NCI-H460 (cell line): ENCODE measurements at places on chromosomes 13 and 19. TPM values are rescaled to one million over a fixed set of nuclear protein-coding genes. Genes with fewer than 3 reads are reported as not detected.

The CGB5 gene
- total RNA-seq: not detected in 2 replicates

The RNF113B gene
- total RNA-seq: not detected in 2 replicates

The FFAR1 gene
- total RNA-seq: not detected in 2 replicates

The NLRP12 gene
- total RNA-seq: not detected in 2 replicates

The VSTM1 gene
- not detected in 2 replicates for total RNA-seq

DNA sequence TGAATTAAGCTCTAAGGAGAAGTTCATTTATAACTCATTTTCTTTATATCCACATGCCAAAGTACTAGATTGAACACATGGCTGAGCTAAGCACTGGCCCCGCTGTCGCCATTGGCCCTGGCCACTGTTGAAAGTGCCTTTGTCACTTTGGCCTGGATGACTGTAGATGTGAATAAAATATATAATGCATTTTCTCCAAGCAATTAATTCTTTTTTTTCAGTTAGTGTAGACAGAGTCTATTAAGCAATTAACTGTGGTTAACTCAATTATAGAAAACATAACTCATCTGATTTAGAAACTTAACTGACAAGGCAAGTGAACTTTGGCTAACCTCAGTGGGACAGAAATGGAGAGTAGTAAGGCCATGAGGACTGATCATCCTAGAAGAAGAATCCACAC lies 965.6 kb downstream of the EFNB2 start:
- no peak for DNase-seq

DNA sequence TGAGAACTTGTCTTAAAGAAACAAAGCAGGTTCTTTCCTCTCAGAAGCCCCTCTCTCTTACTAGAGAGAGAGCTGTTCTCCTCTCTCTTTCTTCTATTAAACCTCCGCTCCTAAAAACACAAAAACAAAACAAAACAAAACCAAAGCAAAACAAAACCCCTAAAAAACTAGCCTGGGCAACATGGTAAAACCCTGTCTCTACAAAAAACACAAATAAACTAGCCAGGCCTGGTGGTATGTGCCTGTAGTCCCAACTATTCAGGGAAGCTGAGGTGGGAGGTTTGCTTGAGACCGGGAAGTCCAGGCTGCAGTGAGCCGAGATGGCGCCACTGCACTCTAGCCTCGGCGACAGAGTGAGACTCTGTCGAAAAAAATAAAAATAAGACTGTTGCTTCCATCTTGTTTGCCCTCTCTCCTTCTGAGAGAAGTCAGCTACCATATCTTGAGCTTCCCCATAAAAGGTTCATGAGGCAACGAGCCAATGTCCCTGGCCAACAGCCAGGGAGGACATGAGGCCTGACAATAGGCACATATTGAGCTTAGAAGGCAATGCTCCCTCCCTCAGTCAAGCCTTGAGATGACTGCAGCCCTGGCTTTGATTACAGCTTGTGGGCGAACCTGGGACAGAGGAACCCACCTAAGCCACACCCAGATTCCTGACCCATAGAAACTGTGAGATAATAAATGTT lies 17.5 kb upstream of the FLT3 start:
- DNase-seq: no peak

DNA sequence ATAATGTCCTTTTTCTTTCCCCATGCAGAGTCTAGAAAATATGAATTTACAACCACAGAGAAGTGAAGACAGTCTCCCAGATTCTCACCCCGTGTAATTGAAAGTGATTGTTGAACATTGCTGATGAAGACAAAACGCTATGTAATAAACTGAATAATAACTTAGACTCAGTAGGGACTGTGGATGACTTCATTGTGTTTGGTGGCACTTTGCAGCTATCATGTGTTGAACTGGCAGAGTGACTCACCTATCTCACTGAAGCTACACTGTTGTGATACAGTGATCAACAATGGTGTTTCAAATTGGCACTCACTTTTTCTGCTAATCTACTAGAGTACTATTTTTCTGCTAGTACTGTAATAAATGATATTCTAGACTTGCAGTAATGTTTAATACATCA lies 261.3 kb downstream of the DACH1 start:
- no peak for DNase-seq

- DNase-seq: no peak
These were observed 334.1 kb downstream of the SHISA2 start for GRCh38 chr13:25717666-25718197.

- no peak for DNase-seq
These were observed at the start of gene CKM for GRCh38 chr19:45322744-45323281. Gene CKM (minus strand): TSS chr19:45322875. CDS start chr19:45319713, 3,162 bp downstream.

DNA sequence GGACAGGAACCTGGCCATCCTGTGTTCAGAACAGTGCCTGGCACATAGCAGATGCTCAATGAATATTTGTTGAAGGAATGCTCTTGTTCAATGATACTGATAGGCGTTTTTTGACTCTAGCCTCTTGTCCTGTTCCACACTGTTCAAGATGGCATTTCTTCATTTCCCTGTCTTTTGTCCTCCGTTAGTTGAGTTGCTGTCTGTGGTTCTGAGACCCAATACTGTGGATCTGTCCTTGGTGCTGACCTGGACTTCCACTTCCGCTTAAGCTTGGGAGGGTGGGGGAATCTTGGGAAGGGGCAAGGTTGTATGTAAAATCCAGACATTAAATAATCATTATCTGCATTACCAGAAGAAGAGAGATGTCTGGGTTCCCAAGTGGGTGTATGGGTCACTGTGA lies 8.3 kb upstream of the KCNN4 start:
- no peak for DNase-seq
